ENCODE measurements at places on chromosomes 7 and 10.

GRCh38 chr10:114648368-114648767 is 9.7 kb downstream of the ABLIM1 start:
- no peak for DNase-seq

DNA sequence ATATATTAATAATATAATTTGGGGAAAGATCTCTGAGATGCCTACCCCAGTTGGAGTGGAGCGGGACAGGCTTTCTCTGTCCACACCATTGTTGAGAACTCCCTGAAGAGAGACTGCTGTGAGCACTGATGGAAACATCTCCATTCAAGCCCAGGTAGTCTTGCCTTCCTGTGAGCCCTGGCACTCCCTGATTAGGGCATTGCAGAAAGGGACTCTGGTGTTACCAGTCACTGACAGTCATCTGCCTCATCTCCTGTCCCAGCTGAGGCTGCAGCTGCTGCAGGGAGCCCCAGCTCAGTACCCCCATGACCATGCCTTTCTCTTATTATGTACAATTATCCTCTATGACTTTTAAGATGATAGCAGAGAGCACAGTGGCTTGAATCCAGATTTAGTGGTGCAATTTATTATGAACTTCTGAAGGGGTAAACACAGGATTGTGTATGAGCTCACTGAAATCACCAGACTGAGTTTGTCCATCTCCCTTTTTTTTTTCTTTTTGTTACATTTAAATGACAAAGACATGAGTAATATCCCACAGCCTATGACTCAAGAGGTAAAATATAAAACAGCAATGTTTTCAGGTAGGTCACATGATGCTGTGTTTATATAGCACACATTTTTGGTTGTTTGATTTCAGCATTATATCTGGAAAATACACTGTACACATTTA is 236.9 kb downstream of the SLC25A13 start:
- no peak for DNase-seq

DNA sequence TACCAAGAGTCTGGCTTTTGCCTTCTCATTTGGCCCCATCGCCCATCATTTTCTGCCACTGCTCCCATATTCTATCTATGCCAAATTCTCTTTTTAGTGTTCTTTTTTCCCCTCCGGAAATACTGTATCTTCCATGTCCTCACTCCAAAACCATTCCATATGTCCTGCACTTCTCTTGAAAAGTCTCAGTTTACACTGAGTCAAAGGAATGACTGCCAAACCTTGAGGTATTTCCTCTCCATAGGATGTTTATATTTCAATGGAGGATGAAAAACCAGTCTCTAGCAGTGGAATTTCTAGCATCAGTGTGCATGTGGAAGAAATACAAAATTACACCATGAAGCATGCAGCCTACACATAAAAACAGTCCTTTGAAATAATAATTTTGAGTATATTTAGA is 121.4 kb upstream of the PHYHIPL start:
- DNase-seq = no peak

DNA sequence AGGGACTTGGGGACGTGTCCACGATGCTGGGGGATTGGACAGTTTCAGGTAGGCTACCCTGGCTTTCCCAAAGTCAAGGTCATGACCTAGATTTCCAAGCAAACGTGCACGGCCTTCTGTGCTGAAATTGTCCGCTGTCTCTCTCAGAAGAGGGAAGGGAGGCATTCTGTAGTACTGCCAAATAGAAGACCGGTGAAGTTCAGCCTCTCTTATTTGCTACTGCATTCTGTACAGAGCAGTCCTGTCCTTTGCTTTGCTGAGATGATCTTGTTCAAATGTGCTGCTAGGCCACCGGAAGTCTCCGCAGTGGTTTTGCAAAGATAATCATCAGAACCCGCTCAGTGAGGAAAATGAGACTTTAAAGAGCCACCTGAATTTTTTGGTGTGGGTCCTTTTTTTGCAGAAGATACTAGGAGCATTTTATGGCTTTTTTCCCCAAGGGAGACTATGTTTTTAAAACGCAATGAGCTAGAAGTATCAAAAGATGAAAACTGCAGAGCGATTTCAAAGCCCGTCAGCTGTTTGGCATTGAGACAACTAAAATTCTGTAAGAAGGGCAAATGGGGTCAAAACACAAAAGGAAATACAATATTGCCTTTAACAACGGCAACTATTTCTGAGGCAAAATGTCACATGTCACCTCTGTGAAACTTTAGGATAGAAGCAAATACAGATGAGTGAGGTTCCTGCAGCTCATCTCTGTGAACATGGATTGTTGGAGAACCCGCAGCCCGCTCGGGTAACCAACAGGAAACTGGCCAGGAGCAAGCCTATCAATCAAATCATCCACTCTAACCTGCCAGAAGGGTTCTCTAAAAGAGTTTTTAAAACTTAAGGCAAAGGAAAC is 1.3 kb upstream of the NMT2 start:
- DNase-seq = no peak

DNA sequence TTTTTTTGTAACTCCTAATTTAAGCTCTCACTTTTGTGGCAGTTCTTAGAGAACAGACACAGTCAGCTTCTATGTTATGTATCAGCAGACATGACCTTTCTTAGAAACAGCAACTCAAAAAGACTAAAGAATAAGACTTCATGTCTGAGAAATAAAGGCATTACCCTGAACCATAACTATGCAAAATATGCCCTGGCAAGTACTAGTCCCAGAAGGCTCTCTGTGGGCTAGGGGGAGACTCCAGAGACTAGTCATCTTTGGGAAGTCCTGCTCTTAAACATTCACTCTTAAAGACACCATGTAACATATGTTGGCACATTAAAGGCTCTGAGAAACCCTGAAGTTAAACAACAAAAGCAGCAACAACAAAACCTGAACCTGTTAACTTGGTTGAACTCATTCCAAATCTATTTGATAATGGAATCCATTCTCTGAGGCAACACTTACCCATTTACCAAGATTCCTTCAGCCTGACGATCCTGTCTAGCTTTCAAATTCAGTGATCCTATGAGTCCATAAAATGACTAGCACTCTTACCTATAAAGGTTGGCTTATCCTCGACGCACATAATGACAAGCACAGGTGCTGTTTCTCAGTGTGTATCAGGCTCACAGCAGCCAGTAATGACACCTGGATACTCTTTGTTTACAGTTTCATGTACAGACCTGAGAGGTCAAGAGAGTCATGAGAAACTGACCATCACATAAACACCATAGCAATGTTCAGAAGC is 62.3 kb downstream of the OSBPL3 start:
- DNase-seq = no peak

- DNase-seq = no peak
These were observed 3.9 kb upstream of the CUEDC2 start for GRCh38 chr10:102436312-102436711.

DNA sequence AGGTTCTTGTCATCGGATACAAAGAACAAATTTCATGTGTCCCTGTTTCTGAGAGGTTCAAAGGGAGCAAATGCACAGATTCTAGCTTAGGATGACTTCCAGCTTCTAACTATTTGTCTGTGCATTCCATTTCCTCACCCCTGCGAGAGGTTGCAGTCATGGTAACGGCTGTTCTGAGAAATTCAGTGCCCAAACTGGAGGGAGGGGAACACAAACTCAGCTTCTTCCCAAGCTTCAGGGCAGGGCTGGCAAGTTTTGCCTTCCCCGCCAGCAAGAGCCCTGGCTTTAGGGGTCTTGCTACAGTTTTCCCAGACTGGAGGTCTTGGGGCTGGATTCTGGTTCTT is 11.1 kb downstream of the FAS start:
- no peak for DNase-seq

DNA sequence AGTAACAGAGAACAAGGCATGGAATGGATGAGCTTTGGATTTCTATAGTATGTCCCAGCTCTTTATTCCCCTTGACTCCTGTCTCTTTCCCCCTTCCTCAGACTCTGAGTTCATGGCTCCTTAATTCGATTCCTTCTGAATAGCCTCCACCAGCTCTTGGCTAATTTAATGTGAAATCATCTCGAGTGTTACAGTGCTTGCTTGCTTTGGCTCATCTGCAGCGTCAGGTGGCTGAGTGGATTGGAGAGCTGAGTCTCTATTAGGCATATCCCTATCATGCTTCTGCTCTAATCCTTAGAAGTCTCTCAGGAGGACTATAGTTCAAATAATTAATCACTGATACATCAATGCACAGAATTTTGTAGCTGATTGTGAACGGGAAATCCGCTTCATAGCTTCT is 134.6 kb downstream of the LRRC4 start:
- no peak for DNase-seq

GRCh38 chr10:114265392-114266053 is 26.5 kb downstream of the VWA2 start:
- no peak for DNase-seq

GRCh38 chr10:9334270-9334669 is 1279.8 kb downstream of the GATA3 start:
- DNase-seq = no peak

DNA sequence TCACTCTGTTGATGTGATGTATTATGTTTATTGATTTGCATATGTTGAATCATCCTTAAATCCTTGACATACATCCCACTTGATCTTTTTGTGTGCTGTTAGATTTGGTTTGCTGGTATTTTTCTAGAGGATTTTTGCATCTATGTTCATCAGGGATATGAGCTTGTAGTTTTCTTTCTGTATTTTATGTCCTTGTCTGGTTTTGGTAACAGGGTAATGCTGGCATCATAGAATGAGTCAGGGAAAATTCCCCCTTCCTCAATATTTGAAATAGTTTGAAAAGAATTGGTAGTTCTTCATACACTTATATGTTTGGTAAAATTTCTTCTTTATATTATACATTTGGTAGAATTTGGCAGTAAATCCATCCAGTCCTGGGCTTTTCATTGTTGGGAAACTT is 89.4 kb upstream of the SLC13A1 start:
- DNase-seq = no peak

GRCh38 chr7:135599471-135599870 is 41.8 kb downstream of the NUP205 start:
- DNase-seq = no peak

DNA sequence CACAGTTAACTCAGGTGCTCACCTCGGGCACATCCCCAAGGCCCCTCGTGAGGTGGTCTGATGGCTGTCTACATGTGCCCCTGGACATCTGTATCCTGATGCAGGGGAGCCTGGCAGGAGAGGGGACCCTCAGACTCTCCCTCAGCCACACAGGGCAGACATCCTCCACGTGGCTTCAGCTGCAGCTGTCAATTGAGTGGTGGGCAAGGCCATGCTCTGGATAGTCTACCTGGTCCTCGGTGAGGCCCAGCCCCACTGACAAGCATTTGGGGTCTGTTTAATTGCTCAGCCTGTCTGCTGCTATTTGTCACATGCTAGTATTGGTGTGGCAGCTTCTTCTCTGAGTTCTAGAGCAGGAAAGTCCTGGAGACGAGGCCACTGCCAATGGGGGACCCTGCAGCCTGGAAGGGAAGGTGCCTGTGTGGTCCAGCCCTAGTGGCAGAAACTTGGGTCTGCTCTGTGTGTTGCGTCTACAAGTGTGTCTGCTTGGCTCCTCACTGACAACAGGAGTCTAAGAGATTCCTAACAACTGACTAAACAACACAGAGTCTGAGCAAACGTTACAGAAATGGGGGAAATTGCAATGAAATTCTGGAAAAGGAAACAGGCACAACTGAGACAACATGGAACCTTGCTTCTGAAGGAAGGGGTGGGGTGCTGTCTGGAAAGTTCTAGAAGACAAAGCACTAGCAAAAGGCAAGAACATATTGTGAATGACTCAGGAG is 59.3 kb upstream of the IGFBP3 start:
- DNase-seq = no peak

DNA sequence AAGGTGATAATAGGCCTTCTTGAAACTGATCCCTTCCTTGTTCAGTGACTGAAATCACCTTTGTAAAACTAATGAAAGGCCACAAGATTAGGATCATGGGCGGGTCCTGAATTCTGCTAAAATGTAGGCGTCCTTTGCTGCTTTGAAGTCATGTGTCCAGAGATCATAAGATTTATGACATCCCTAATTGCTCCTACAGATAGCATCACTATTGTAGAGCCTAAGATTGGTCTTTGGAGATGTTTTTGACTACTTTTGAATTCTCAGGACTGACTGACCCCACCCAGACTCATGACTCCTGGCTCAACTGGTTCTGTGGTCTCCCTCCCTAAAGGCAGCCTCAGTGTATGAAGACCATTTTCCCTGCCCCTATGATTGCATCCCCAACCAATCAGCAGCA is 322.6 kb upstream of the SEMA3D start:
- no peak for DNase-seq

DNA sequence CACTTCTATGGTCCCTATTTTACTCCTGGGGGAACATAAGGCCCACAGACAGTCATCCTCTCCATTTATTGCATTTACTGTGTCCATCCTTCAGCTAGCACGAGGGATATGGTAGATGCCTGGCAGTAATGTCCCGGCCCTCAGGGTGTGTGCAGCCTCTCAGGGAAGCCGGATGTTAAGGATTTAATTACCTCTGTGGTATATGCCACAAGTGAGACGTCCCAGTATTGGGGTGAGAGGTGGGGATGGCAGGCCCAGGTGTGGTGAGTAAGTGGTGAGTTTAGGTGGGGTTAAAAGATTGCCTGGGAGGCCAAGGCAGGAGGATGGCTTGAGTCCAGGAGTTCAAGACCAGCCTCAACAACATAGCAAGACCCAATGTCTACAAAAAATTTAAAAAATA is 144.9 kb downstream of the SH3PXD2A start:
- DNase-seq = no peak

DNA sequence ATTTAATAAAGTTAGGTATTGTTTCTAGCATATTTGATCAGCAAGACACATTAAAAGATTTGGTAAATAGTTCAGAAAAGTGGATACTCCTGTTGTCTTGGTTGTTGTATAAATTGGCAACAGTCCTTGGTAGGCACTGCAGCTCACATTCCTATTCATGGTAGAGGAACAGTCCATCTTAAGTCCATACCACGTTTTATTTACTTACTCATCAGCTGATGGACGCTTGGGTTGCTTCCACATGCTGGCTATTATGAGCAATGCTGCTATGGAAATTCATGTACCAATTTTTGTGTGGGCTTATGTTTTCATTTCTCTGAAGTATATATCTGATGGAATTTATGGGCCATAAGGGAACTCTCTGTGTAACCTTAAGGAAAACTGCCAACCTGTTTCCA is 43.3 kb downstream of the C10orf120 start:
- no peak for DNase-seq

- no peak for DNase-seq
These were observed 16.5 kb downstream of the ATE1 start for GRCh38 chr10:121911421-121911697.

DNA sequence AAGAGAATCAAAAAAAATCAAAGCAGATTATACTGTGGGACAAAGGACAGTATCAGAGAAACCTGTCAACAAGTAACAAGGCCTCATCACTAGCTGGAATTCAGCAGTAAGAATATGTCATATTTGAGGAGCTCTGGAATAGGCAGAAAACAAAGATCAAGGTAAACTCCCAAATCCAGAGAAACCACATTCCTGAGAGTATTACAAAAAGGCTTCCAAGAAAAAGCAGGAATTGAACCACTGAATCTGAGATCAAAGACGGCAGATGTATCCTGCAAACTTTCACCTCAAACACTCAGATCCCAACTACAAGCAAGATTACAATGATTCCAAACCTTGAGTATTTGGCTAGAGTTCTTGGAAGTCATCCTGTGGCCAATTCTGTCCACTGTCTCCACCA is 16.3 kb downstream of the TPK1 start:
- DNase-seq = no peak

- no peak for DNase-seq
These were observed 35.9 kb upstream of the INHBA start for GRCh38 chr7:41738806-41739205.

Measured in right kidney (tissue), 9 donors.